ENCODE measurements at places on chromosomes 4 and X.

GRCh38 chr4:13986548-13986947, 359.0 kb upstream of the BOD1L1 start:
- DNase-seq = no peak

DNA sequence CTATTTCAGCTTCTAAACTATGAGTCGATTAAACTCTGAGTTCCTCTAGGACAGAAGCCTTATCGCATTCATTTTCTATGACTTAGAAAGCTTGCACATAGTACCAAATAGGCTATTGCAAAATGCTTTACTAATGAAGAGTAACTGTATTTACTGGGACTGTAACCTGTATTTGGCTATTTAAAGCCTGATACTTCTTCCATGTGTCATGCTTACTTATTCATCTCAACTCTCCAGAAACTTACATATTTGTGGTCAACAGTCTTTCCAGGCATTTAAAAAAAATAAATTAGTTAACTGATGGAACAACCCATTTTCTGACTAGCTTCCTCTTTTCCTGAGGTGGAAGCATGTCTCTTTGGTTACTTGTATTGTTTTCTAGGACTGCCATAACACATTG, 467.9 kb downstream of the PCDH11X start:
- DNase-seq = no peak

DNA sequence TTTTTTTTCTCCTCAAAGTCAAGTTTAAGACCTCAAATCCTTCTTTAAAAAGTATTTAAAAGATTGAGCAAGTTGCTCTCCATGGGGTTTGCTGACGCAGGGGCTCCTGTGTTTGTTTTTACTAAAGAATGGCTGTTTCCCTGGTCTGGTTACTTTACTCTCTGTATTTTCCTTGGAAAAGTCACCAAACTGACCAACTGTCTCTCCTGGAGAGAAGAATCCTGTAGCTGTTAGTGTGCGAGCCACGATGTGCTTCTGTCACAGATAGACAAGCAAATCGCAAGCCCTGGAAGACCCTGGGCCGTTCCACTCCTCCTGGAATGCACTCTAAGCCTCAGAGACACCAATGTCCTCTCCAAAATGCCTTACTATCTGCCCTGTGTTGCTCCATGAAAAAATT, 212.1 kb downstream of the CHIC2 start:
- no peak for DNase-seq

DNA sequence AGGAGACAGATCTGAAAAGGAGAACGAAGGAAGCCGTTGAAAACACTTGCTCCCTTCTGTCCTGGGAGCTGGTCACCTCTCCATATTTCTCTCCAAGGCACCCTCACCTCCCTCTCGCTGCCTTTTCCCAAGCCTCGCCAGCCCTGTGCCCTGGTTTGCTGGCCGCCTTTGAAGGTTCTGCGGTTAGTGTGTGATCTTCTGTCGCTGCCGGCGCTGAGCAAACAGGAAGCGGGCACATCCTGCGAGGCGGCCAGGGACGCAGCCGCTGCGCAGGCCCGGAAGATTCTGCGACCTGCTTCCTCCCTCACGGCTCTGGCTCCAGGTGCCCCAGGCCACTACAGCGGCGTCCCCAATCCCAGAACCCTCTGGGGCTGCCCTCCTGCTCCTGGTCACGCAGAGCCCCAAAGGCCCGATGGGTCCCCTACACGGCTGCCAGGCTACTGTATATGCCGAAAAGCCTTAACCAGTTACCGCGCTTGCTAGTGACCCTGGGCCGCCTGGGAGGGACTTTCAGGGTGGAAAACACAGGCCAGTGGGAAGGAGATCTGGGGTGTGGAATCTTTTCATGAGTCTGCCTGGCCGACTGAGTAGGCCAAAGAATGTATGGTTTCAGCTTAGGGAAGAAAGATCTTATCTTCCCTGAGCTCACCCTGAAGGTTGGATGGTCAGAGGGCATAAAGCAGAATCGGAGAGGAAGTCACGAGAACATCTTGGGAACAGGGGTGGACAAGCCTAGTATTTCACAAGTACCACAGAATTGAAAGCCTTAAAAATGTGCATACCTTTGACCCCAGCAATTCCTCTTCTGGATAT, 2.3 kb upstream of the SASH3 start:
- no peak for DNase-seq

DNA sequence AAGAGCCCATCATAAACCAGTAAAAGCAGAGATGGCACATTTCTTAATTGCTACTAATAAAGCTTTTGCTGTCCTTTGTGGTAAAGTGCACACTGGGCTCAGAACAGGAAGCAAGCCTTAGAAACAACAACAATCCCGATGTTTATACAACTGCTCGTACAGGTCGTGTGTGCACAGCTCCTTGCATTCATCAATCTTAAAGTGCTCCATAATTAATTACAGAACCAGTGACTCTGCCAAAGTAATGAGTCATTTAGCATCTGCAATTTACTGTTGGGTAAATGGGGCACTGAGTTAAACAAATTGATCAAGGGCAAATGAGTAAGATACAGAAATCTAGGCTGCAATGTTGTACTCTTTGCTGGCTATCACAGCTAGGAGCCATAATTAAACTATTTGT, 61.3 kb upstream of the TXK start:
- DNase-seq = no peak

DNA sequence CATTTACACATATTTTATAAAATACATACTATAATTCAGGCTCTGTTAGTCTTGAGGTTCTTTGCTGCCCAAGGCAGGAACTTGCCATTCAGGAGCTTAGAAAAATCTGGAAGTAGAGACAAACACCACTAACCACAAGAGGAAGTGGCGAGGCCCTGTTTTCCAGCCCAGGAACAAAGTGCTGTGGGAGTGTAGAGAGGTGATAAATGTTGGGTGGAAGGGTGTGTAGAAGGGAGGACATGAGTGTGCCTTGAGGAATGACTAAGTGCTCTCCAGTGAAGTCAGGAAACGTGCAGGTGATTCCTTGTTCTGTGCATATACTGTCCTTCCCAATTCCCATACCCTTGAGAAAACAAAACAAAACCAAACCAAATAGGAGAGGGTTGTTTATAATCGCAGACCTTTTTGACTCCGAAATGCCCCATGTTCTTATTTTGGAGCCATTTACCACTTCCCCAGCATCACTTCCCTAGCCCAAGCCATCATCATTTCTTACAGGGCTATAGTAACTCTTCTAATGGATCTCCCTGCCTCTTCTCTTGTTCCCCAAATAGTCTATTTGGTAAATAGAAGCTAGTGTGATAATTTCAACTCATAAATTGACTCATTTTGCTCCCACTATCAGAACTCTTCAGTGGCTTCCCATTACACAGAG, 83.2 kb downstream of the GPAT3 start:
- no peak for DNase-seq

GRCh38 chr4:183173580-183174526, 74.8 kb downstream of the WWC2 start:
- DNase-seq = no peak

GRCh38 chr4:68249434-68249833, 3.9 kb upstream of the TMPRSS11B start:
- no peak for DNase-seq

GRCh38 chr4:185016101-185016940, 2.0 kb upstream of the HELT start:
- no peak for DNase-seq

- no peak for DNase-seq
These were observed 45.9 kb downstream of the GAB1 start for GRCh38 chr4:143382596-143382995.

- DNase-seq = no peak
These were observed 68.3 kb downstream of the FMR1NB start for GRCh38 chrX:148049441-148049840.

DNA sequence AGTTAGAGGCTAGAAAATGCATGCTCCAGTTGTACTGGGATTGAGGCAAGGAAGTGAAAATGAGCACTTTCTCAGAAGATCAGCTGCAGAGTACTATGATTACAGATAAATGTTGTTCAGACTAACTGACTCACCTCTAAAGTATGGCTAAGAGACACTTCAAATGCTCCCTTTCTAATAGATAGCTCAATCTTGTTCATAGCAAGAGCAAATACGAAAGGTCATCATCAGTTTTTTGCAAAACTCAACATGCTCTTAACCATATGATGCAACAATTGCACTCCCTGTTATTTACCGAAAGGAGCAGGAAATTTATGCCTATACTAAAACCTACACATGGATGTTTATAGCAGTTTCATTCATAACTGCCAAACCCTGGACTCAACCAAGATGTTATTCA, 838.4 kb upstream of the INTU start:
- DNase-seq = no peak

GRCh38 chr4:73540826-73541225, 59.3 kb downstream of the AFM start:
- DNase-seq = no peak

GRCh38 chr4:7303561-7303960, 111.2 kb downstream of the SORCS2 start:
- no peak for DNase-seq

- no peak for DNase-seq
These were observed 43.5 kb upstream of the CD99 start for GRCh38 chrX:2647627-2648026.

DNA sequence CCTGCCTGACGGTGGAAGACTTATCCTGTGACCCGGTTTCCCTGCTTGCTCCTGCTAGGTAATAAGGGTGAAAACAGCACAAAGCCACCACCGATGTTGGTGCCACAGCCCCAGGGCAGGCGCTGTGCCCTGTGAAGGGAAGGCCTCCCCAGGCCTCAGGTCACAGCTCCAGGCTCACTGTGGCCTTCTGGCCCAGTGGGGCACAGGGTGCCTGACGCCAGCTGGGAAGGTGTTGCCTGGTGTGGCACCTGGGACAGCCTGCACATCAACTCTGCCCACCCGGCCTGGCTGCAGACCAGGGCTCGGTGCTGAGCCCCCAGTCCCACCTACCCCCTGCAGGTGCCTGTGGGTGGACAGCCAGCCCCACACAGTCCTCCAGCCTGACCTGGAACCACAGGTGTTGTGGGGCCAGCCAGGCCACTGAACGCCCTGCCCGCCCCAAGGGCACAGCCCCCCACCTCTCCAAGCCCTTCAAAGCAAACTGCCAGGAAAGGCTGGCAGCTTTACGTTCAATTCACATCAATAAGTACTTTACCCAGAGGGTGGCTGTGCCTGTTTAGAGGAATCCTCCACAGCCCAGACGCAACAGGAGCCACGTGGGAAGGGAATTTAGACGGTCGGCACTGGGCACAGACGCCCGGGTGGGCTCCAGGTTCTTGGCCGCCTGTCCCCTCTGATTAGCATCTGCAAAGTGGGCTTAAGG, 54.3 kb downstream of the ZFYVE28 start:
- DNase-seq = no peak

DNA sequence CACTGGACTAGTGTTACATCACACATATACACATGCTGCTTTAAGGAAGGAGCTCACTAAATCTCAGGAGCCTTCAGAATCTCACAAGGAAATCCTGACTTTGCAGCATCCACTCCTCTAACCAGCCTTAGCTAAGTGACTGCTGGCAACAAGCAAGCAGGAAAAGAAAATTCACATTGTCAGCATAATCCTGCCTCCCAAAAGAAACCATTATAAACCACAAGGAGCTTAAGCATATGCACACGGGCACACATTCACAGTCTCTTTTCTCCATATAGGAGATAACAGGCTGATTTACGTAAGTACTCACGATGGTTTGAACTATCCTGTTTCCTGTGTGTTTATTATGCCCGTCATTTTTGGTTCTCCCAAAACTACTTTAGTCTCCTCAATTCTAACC, 136.3 kb downstream of the TMEM144 start:
- DNase-seq = no peak

GRCh38 chrX:31836479-31836878, 764.6 kb upstream of the FTHL17 start:
- DNase-seq = no peak

DNA sequence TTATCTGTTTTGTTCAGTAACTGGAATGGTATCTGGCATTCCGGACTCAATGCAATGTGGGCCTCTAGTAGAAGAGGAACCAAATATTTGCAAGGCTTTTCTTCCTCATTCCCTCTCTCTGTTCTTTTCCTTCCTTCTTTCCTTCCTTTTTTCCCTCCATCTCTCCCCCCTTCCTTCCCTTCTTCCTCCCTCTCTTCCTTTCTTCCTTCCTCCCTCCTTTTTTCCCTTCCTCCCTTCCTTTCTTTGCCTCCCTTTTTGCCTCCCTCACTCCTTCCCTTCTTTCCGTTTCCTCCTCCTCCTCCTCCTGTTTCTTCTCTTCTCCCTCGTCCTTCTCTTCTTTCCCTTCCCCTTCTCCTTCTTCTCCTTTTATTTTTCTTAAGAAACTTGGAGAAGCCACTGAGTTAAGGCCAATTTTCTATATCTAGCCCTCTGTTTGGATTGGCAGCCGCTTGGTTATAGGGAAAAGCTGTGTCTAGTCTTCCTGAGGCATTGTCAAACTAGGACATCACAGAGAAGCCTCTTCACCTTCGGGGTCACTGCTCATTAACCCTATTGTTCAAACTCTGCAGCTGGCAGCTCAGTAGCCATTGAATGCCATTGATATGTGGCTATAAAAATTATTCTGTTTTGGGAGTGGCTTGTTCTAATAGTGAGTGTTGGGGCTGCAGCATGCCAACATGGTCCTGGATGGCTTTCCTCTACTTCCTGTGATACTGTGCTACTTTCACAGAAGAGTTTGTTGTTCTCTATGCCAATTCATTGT, 95.9 kb downstream of the CFAP299 start:
- no peak for DNase-seq

GRCh38 chrX:124015721-124016120, 54.2 kb downstream of the STAG2 start:
- DNase-seq = no peak

DNA sequence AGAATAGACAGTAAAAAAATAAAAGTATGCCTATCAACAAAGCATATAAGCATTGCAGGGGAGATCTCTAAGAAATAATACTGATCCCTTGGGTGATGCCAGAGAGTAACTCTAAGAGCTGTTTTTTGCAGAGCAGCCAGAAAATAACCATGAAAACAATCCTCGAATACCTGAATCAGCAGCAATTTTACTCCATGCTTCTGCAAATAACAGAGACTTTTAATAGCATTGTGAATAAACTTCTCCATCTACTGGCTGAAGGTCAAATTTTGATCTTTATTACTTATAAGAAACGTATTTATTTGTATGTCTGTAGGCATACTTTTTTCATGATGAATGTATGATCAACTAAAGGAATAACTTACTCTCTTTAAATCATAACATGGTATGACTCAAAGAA, 334.5 kb downstream of the GALNTL6 start:
- no peak for DNase-seq

- DNase-seq = no peak
These were observed 21.3 kb downstream of the ALPK1 start for GRCh38 chr4:112318239-112319142.

DNA sequence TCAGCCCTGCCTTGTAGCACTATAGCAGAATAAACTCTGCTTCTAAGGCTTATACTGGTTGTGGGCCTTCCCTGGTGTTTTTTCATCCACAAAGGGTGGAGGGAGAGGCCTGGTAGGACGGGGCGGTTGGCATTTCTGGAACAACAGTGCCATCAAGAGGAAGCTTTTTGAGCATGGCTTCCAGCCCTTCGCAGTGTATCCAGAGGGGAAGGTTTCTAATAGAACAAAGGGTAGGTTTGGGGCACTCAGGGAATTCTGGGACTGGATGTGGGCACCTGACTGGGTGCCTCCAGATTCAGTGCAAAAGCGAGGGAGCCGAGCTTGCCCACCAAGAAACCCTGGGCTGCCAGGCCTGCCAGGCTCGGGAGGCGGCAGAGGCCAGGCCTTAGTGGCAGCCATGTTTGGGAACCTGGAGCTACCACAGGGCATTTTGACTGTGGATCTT, 229.6 kb upstream of the AGTR2 start:
- no peak for DNase-seq
